Activated CD4-positive, alpha-beta T cell treated with anti-CD3 and anti-CD28 coated beads, Interleukin-2, amount 10 ng/mL, durations not matched to agents 7 days and 5 days (primary cell): ENCODE measurements at places on chromosomes 4 and X.

DNA sequence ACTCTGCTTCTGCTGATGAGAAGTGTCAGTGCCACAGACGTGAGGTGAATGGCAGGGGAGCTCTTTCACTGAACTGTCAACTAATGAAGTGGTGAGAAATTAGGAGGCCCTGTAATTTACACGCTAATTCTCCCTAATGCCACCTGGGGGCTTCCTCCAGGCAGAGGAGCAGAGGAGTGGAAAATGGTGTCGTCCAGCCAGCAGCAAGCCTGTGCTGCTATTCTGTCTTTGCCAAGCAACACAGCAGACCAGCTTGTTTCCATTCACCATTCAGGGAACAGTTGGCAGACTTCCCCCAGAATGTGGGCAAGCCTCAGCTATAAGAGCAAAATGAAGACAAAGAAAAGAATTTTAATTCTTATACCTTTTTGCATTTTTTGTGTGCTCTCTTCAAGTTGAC lies 245.2 kb upstream of the TET2 start:
- DNase-seq = no peak

GRCh38 chr4:52641854-52642563 lies 17.1 kb downstream of the USP46 start:
- DNase-seq = no peak

DNA sequence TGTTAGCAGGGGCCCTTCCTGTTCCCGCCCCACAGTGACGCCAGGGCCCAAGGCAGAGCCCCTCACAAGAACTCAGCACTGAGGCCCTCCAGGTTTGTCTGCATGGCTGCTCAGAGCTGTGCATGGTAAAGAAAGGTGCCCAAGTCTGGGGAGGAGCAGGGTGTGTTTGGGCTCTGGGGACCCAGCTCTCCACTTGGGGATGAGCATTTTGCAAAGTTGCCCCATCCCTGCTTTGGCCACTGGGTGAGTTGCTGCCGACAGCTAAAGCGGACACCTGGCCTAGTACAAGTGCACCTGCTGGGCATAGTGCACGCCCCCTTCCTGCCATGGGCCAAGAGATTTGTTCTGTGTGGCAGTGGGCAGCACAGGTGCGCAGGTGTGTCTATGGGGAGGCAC lies 2.0 kb upstream of the MXD4 start:
- no peak for DNase-seq

DNA sequence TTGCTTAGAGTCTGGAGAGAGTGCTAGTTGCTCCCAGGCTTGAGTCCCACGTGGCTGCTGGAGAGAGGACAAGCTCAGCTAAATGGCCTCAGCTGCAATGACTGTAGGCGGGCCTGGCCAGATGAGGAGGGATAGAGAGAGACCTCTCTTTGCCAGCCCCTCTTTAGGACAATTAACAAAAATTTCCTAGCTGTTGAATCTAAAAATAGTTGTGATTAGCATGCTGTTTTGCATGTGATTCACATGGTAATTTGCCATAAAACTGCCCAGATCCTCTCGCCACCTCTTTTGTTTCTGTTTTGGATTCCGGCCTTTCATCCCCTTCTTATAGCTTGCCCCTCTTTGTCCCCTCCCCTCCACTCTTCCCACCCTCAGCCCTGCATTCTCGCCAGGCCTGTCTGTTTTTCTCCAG lies 28.9 kb upstream of the PRPS1 start:
- DNase-seq = no peak

DNA sequence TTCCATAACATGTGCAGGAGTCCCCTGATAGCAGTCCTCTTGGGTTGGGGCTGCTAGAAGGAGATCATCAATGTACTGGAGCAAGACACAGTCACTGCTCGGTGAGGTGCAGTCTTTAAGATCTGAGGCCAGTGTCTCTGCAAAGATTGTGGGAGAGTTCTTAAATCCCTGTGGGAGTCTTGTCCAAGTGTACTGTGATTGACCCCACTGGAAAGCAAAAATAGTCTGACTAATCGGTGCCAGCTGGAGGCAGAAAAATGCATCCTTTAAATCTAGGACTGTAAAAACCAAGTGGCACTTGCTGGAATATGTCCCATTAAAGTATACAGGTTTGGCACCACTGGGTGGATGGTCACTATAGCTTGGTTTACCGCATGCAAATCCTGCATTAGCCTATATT lies 31.1 kb downstream of the SULT1E1 start:
- no peak for DNase-seq

- DNase-seq = no peak
Observed at GRCh38 chr4:114237997-114238396, 258.6 kb upstream of the ARSJ start.

DNA sequence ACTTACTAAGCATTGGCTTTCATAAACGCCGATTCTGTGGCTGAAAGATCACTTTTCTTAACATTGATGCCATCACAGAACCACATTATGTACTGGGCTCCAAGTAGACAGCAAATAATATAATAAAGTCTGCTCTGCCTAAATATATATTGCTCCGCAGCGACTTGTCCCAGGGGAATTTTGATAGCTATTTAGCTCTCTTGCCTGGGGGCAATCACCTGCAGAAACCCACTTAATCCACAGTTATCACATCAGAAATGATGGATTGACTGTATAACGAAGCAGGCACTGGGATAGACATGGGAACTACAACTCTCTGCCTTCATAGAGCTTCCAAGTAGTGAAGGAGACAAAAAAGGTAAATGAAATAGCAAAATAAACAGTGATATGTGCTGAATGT lies 48.0 kb upstream of the MYOZ2 start:
- DNase-seq = no peak

DNA sequence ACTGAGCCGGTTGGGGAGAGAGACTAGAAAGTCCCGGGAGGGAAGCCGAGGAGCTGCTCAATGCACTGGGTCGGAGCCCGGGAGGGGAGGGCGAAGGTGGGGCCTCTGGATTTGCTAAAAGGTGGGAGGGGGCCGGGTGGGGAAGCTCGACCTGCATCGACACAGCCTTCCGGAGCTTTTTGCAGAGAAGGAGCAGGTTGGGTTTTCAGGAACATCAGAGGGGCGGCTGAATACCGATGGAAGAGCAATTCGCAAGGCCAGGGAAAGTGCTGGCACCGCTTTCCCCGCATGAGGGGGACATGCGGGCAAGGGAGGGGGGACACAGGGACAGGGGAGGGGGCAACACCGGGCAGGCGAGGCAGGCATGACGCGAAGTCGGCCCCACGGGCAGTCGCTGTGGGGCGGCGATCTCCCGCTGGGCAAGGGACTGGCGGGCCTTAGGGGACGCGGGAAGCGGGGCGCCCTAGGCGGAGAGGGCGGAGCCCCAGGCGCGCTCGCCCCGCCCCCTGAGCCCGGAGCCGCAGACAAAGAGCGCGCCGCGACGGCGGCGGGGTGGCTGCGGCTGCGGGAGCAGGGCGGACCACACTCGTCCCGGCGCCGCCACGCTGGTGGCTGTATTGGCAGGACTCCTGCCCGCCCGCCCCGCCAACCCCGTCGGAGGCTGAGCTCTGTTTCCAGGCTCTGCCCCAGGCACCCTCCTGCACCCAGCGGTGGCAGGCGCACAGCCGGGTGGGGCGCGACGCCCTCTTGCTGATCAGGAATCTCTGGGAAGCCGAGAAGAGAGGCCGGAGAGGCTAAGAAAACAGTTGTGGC lies 11.6 kb downstream of the PDZD4 start:
- peak; percentile 34 for DNase-seq

GRCh38 chr4:18881556-18881955 lies 860.0 kb upstream of the LCORL start:
- DNase-seq = no peak

DNA sequence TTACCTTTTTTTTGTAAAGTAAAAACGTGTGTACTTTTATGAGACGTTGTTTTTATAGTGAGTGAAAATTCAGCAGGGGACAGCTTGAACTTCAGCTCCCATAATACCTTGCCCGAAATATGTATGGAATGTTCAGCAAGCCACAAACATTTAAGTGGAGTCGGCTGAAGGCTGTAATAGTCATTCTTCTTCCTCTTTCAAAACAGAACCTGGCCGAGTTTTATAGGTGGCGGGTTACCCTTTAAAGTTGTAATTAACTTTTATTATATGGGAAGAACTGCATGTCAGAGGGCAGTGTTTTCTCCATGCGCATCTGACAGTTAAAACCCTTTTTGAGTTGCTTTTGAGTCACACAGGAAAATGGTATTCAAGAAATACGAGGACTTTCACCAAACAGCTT lies 50.7 kb downstream of the CLDN34 start:
- no peak for DNase-seq

GRCh38 chr4:152155070-152155469 lies 380.8 kb downstream of the FBXW7 start:
- no peak for DNase-seq

DNA sequence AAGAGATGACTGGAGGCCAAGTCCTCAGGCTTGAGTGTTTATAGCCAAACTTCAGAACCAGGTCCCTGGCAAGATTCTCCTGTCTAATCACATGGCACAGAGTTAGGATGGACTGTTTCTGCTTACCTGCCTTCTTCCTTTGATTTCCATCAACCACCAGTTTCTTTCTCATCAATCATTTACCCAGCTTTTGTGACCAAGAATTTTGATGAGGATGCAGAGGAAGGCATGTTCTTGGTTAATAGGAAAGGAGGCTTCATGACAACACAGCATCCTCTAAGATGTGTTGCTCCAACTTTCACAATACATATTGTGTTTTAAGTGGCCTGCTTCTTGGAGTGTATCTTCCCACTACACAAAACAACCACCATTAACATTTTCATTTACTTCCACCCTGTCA lies 65.3 kb downstream of the NFKB1 start:
- DNase-seq = no peak

DNA sequence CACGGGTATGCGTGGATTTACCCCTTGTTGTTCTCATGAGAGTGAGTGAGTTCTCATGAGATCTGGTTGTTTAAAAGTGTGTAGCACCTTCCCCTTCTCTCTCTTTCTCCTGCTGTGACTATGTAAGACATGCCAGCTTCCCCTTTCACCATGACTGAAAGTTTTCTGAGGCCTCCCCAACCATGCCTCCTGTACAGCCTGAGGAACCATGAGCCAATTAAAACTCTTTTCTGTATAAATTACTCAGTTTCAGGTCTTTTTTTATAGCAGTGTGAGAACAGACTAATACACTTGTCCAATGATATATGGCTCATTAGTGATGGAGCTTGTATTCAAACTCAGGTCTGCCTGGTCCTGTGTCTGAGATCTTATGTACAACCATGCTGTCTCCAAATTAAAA lies 28.5 kb upstream of the RTL3 start:
- DNase-seq = no peak

DNA sequence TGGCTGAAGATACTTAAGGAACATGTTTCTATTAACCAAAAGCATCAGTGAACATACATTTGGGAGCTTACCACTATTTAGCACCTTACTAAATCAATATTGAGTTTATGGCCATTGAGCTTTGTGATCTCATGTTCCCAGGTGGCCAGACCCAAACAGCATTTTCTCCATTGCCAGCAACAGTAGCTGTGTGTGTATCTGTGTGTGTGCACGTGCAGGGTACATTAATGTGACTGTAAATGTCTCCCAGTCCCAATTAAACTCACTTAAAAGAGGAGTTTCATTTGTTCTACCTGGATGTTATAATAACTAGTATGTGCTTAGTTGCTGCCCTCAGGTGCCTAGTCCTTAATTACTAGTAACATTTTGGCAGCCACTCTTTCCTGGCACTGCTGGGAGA lies 282.4 kb downstream of the NR3C2 start:
- DNase-seq = no peak

DNA sequence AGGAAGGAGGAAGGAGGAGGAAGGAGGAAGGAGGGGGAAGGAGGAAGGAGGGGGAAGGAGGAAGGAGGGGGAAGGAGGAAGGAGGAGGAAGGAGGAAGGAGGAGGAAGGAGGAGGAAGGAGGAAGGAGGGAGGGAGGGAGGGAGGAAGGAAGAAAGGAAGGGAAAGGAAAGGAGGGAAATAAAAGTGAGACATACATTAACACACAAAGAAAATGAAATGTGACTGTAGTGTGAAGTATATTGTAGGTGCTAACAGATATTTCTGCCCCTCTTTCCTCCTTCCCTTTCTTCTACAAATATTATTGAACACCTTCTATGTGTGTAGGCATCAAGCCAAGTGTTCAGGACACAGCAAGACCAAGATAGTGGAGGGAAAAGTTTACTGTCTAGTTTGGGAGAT lies 26.4 kb upstream of the PROM1 start:
- DNase-seq = no peak

DNA sequence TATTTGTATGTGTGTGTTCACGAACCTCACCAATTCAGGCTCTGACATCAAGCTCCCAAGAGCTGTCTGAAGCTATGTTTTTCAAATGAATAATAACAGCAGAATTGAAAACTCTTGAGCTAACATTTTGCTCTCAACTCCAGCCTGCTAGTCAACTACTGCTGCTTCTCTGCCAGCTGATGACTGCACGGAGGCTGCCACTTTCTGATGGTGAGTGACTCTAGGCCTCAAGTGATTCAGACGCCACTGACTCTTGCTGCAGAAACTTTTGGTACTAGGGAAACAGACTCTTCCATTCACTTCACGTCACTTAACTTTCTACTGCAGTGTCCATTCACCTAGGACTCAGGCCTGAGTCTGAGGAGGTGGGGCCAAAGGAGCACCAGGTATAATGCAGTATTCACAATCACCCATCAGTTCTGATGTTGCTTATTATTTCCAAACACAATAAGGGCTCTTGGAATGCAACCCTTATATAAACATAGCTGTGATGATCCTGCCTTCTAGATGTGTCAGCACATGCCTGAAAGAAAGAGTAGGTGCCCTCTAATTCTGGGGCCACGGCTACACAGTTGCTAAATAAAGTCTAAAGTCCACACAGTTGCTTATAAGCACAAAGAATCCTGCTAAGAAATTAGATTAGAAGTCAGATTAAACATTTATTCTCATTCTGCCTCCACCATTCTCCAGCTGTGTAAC lies 16.0 kb downstream of the PRDM8 start:
- no peak for DNase-seq

GRCh38 chrX:31323658-31324057 lies 251.8 kb upstream of the FTHL17 start:
- no peak for DNase-seq

GRCh38 chr4:1717129-1718094 lies 3.7 kb downstream of the TMEM129 start:
- no peak for DNase-seq

GRCh38 chrX:153525451-153525850 lies 8.0 kb downstream of the ATP2B3 start:
- DNase-seq = no peak

DNA sequence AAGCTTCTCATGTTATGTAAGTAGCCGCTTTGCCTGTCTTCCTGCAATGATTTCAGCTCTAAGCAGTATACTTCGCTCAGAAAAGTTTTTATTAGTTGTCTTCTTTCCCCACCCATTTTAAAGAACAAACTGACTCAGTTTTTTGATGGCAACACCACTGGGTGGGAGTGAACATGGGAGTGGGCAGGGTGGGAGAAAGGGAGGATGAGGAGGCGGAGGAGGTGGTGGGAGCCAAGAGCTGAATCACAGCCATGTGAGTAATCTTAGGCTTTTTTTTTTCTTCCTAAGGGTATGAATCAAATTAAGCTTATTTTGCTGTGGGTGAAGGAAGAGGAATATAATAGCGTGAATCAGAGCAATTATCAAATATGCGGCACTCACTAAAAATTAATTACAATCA lies 574.3 kb upstream of the DIPK2B start:
- DNase-seq = no peak
